Fibroblast of lung (primary cell): ENCODE measurements at places on chromosomes 1 and 21.

- peak; percentile 44 for DNase-seq
Measured at GRCh38 chr1:201085902-201086735, 26.1 kb downstream of the CACNA1S start.

DNA sequence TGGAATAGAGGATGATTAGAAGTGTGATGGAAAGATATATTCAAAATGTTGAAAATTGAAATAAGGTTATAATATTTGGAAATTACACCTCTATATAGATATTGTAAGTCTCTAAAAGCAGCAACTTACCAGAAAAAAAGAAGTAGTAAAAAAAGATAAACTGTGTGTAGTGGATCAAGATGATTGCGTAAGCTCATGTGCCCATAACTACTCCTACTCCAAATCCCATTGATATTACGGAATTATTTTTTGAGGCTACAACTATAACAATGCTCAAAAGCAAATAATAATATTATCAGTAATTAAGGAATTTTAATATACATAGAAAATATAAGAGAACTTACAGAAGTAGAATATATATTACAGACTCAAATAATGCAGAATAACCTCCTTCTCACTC lies 33.6 kb downstream of the CATSPERE start:
- DNase-seq = no peak

- no peak for DNase-seq
Measured at GRCh38 chr1:1569341-1569740, 5.3 kb downstream of the SSU72 start.

DNA sequence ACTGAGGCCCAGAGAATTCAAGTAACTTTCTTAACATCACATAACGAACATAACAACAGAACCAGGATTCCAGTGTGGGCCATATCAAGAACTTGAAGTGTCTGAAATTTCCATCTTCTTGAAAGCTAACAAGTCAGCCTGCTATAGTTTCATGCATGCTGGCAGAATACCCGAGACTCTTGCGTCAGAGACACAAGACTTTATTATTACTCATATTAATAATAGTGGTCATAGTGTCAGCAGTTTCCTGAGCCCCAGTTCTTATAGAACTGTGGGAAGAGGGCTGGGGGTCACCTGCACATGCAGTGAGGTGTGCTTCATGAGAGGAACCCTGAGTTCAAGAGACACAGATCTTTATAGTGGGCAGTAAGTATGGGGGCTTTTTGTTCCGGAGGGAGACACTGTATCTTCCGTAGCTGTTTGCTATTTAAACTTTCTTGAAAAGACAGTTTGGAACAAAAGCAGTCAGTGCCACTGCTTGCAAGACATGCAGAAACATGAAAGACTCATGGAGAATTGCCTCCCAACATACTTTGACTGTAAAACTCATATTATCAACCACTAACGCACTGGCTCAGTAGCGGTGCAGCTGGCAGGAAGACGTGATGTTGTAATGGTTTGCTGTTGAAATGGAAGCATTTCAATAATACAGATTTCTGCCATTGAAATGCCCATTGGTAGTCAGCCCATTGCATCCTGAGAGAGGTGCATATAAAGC lies 339.2 kb downstream of the ADGRL2 start:
- DNase-seq = no peak

DNA sequence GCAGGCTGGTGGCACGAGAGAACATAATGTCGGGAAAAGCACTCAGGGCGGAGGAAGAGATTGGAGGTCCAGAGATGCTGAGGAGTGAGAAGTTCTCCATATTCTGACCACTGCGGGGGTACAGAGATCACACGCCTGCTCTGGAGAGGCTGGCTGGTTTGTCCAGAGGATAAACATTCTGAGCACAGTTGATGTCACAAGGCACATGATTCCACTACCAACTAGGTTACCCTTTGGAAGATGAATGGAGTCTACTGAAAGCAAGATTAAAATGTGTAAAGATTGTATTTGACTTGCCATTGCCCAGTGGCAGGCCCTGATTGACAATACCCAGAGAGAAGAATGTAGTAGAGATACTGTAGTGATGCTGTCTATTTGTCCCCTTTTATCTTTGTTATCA lies at the start of gene SPATA46:
TSS of gene SPATA46 (minus strand) at position 164 of the 400 bp plus-strand sequence. CDS start at position 100, 64 bp downstream.
- no peak for DNase-seq

GRCh38 chr21:28431527-28432200 lies 561.0 kb downstream of the LTN1 start:
- no peak for DNase-seq

DNA sequence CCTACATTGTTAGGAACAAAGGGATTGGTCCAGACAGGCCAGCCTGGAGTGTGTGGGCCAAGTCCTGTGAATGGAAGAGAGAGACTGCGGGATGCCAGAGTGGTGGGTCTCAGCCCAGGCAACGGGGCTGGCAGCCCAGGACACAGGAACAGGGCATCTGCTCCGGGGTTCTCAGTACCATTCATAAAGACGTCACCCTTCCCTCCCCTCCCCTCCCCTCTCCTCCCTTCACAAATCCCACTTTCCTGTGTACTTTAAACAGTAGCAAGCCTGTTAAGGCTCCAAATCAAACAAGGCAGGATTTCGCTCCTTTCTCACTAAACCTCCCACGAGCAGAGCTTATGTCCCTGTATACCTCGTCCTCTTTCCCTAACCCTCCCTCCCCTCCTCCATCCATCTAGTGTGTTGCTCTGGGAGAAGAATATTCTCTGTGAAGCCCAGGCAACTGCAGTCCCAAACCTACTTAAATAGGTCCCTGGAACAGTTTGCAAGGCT lies 4.2 kb upstream of the PLXNA2 start:
- no peak for DNase-seq

DNA sequence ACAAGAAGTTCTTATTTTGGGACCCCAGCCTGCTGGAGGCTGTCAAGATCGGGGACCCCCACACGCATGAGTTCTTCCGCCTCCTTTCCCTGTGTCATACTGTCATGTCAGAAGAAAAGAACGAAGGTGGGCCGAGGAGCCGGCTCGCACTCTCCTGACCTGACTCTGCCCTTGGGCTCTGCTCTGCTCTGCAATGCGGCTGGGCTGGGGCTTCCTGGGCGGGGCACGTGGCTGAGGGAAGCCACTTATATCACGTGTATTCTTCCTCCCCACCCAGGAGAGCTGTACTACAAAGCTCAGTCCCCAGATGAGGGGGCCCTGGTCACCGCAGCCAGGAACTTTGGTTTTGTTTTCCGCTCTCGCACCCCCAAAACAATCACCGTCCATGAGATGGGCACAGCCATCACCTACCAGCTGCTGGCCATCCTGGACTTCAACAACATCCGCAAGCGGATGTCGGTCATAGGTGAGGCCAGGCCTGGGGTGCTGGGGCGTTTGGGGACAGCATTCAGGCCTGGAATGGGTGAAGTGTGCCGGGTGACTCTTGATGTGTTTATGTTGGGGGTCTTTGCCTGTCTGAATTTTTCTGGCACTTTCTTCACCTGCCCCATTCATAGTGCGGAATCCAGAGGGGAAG lies 17.6 kb downstream of the ATP8B2 start:
- no peak for DNase-seq

- no peak for DNase-seq
Measured at GRCh38 chr21:46148106-46148505, 7.3 kb downstream of the FTCD start.

DNA sequence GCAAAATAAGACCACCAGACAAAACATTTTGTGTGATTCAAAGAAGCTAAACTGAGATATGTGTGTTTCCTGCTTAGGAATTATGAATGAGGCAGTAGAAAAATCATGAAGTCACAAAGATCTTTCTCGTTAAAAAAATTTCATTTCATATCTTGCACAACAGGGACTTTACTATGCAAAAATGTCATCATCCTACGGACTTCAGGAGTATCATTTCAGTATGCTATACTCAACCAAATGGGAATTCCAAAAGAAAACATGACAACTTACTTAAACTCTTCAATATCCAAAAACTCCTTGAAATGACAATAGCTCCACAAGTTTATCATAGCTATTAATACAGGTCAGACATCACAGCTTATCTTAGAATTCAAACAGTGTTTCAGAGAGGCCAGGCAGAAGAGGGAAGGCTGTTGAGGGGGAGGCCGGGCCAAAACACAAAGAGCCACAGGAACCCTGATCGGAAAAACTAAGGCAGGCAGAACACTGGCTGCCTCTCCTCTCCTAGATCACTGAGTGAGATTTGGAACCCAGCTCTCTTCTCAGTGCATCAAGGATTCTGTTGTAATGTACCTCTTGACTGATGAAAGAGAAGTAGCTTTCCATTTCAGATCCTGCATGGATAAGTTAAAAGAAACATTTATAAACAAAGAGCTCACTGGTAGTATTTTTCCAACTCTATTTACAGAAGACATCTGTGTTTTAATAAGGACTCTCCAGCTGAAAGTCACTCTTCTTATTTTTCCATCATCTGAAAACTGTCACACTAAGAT lies 66.9 kb downstream of the TESK2 start:
- no peak for DNase-seq

DNA sequence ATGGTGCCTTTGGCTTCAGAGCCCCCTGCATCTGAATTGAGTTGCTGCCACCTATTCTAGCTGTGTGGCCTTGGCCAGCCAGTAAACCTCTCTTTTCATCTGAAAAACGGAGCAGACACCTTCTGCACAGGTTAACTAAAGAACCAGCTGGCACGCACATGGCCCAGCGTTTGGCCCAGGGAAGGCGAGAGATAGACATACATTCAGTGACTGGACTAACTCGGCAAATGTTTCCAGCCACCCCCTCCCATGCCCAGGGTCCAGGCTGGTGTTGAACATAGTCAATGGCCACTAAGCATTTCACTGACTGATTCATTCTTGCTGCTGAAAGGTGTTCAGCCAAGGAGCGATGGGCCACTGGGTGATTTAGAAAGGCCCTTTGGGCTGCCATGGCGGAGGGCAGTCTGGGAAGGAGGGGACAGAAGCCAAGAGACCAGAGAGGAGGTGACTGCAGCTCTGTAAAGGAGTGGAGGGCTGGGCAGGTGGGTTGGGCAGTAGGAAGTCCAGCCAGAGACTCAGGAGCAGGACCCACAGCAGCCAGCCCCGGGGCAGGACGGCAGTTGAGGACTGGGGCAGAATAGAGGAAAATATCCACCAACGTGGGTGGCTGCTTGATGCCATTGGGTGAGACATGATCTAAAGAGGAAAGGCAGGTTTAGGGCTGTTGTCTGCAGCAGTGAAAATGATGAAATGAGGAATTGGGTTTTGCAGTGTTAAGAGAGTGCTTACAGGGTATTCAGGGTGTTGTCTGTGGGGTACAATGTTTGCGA lies 184.3 kb downstream of the HIVEP3 start:
- DNase-seq = no peak

DNA sequence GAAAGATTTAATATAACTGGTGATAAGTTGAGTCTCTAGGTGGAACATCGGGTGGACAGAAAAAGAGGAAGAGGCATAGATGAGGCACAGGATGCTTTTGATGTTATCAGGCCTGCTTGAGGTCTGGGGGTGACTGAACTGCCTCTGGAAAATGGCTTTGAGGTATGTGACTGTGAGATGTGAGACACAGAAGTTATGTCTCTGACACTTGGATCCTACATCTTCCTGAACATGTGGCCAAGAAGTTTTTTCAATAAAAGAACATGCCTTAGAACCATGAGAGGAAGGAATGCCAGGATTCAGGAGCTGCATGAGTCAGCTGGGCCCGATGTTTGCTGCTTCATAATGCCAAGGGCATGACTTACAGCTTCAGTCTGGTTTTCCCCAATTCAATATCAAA lies 11.5 kb upstream of the AIM2 start:
- DNase-seq = peak; percentile 87

- DNase-seq = peak; percentile 64
Measured at GRCh38 chr1:115506924-115507589, 134.7 kb upstream of the VANGL1 start.

DNA sequence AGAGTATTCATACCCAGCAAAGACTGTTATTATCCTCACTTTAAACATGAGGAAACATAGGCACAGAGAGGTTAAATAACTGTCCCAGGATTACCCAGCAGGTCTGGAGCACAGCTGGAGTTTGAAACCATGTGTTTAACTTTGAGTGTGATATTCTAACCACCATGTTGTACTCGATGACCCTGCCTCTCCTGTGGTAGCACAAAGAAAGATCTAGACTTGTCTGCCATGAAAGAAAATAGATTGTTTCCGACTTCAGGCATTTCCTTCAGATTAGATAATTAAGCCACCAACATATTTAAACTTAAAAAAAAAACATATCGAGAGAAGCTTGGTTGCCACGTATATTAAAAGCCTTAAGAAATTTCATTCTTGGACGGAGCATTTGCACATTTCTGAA lies 104.6 kb upstream of the RUNX1 start:
- no peak for DNase-seq

GRCh38 chr1:86499987-86500593 lies 31.4 kb downstream of the CLCA1 start:
- no peak for DNase-seq

- DNase-seq = peak; percentile 72
Measured at GRCh38 chr1:84433258-84434080, 35.2 kb downstream of the DNASE2B start.

- no peak for DNase-seq
Measured at GRCh38 chr21:34958040-34958439, 91.1 kb downstream of the RUNX1 start.

DNA sequence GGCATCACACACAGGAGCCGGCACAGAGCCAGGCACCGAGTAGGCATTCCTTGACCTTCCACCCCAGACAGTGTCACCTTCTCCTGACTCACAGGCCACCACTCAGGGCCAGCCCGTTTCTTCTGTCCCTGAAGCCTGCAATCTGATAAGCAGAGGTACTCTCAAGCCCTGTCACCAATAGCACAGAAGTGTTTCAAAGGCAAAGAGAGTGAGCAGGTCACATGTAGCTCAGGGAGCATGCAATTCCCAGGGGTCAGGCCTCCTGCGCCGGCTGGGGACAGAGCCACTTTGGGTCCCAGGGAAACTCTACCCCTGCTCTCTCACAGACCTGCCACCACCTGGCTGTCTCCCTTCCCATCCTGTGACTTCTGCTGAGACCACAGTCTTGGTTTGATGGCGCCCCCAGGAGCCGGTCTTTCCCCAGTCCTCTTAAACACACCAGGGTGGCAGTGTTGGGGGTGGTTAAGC lies 13.2 kb downstream of the CAPN9 start:
- DNase-seq = no peak

DNA sequence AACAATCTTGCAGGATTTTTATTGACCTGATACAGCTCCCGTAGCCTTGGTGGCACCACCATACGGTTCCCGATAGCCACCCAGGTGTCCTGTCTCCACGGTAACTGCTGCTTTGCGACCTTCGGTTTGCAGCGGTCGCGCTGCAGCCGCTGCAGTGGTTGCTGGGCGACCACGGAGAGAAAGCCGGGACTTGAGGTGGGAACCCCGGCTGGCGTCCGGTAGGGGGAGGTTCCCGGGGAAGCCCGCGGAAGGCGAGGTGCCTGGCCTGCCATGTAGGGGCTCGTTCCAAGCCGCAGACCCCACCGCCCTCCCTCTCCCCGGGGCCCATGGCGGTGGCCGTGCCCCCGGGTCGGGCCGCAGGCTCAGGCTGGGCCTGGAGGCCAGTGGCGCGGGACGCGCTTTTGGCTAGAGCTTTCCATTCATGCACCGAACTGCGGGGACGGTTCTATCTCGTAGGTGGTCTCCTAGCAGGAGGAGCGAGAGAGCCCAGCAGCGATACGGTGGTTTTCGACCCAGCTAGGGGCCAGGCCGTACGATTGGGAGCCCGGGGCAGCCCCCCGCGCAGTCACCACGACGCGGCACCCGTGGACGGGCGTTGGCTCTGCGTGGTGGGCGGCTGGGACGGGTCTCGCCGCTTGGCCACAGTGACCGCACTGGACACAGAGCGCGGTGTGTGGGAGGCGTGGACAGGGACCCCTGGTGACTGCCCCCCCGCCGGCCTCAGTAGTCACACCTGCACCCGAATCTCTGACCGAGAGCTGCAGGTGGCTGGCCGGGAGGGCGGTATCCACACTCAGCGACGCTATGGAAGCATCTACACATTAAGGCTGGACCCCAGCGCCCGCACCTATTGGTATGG lies at the start of gene KLHDC9:
TSS of gene KLHDC9 (plus strand) at position 152 of the 859 bp plus-strand sequence. CDS start at position 327, 175 bp downstream.
- peak; percentile 87 for DNase-seq

- DNase-seq = no peak
Measured at GRCh38 chr1:1093610-1093943, 19.5 kb upstream of the RNF223 start.
